ENCODE measurements at places on chromosomes 3 and 15. TPM values are rescaled to one million over a fixed set of nuclear protein-coding genes. Genes with fewer than 3 reads are reported as not detected.

- no peak for DNase-seq
Measured at GRCh38 chr3:128054367-128054766, 2.1 kb downstream of the SEC61A1 start.

DNA sequence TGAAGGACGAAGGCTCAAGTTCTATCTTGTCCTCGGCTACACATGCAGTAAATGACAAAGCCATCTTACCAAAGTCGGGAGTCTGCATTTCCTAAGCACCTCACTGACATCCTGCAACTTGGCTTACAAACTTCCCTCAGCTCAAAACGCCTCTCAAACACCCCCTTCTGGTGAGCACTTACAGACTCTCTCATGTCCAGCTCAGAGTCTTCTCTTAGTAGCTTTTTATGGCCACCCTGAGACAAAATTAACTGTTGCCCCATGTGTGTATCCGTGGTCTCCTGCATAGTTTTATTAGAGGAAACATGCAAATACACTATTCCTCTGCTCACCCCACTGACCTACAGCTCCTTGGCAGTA, 819.7 kb downstream of the FHIT start:
- DNase-seq: no peak

DNA sequence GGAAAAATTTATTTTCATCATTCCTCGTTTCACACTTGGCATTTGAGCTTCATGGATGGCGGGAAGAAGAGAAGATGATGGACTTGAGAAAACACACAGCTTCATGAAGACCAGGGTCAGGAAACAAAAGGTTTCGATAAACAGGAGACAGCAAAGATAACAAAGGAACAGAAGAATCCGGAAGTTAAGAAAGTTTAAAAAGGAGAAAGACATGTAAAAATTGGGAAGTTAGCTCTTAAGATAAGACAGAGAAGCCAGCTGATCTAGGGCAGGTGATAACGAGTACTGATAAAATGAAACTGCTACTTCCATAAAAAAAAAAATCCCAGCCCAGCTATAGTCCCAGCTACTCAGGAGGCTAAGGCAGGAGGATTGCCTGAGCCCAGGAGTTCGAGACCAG, 23.9 kb downstream of the IL5RA start:
- DNase-seq: no peak

DNA sequence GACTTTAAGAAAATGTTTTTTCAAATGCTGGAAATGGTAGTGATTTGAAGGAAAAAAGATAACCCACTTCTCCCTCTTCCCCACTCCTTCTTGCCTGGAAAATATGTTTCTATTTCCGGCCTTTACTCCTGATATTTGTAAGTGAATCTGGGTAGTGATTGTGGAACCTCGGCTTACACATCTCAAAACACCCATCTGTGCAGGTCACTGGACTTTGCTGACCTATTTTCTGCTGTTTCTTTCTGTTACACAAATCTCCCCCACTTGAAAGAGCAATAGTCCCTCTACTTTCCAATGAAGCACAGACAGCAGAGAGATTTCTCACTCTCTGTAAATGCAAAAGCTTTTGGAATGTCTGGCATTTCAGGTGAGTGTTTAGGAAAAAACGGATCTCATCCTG, 76.9 kb upstream of the ICE2 start:
- no peak for DNase-seq

DNA sequence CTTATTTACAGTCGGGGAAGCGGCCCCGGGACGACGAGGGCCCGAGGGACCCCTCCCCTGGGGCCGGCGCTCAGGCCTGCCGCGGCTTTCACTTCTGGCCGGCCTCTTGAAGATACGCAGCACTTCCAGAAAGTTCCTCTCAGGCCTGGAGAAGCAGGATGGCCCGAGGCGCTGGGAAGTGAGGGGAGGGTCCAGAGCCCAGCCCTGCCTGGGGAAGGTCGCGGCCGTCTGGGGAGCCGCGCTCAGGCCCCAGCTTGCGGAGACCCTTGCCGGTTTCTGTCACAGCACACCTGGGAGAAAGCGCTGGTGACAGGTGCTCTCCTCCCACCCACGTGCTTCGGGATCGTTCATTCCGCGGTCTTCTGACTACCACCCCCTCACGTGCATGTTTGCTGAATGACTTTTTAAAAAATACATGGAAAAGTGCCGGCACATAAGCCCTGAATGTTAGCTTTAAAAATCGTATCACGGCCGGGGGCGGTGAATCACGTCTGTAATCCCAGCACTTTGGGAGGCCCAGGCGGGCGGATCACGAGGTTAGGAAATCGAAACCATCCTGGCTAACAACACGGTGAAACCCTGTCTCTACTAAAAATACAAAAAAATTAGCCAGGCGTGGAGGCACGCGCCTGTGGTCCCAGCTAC, 727 bp upstream of the TM2D3 start:
- DNase-seq: no peak

DNA sequence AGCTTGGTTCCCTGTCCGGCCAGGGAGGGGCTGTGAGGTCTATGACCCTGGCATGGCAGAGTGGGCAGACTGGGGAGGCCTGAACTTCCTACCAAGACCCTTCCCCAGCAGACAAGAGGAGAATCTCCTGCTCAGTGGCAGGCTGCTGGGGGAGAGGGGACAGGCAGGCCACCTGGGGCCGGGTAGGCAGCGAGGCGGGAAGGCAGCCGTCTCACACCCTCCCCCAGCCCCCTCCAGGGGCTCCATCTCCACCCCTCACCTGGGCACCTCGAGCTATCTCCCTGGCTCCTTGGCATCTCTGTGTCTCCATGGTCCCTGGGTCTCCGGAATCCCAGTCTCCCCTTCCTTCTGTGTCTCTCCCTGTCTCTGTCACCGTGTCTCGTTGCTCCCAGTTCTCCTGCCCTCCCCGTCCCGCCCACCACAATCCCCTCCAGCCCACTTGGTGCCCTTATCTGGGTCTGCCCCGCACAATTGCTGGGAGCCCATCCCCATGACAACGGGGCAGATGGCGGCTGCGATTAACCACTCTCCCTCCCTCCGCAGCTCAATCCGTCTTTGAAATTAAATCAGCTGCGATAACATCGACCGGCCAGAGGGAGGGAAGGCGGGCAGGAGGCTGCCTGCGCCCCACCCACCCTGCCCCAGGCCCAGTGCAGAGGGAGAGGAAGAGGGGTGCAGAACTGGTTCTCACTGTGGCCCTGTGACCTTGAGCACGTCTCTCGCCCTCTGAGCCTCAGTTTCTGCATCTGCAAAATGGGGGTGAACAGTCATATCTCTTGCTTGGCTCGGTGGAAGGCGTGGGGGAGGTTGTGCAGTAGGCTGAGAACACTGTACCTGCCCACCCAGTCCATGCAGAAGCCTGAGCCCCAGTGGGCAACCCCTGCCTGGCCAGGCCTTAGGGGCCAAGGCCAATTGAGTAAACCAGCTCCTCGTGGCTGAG, 9.6 kb downstream of the DNAJB8 start:
- no peak for DNase-seq

DNA sequence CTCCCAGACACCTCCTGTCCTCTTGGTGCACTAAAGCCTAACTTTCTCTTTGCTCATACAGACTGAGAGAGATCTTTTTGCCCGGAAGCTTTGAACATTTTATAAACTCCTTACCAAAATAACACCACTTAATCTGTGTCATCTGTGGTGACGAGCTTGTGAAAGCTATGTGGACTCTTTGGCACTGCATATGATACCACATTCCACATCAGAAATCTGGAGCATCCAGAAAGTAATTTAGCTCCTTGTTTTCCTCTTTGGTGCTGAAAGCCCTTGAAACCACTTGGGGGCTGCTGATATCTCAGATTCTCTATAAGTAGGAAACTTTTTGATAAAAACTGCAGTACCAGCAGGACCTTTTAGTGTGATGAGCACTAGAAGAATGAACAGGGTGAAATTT, 128.3 kb downstream of the ALCAM start:
- no peak for DNase-seq

GRCh38 chr15:29668120-29668602, 154.1 kb downstream of the TJP1 start:
- peak; percentile 58 for DNase-seq

GRCh38 chr3:194720048-194720447, 34.4 kb downstream of the FAM43A start:
- no peak for DNase-seq

GRCh38 chr15:58329211-58329610, 102.6 kb upstream of the LIPC start:
- DNase-seq: no peak

Gene PLA2G4B
- polyA plus RNA-seq: 16.4 TPM

Gene LRRC31
- 0.38 TPM for polyA plus RNA-seq

Measured in left kidney (tissue), 8 donors.